ENCODE measurements at places on chromosomes 2 and 18.

DNA sequence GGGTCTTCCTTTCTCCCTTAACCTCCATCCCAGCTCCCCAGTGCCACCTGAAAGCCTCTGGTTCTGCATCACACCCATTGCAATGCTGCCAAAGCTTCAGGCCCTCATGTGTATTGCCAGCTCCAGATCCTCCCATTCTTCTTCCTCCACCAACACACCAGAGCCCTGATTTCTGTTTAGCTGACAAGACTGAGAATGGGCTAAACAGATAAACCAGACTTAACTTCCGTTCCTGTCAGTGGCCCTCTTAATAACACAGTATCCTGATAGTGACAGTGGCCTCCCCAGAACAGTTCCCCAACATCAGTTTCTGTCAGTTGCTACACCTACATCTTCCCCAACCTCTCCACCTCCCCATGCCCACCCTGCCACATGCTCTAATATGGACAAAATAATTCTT lies 31.3 kb upstream of the C1D start:
- no peak for DNase-seq

GRCh38 chr18:35616664-35617423 lies 35.3 kb downstream of the GALNT1 start:
- no peak for DNase-seq

DNA sequence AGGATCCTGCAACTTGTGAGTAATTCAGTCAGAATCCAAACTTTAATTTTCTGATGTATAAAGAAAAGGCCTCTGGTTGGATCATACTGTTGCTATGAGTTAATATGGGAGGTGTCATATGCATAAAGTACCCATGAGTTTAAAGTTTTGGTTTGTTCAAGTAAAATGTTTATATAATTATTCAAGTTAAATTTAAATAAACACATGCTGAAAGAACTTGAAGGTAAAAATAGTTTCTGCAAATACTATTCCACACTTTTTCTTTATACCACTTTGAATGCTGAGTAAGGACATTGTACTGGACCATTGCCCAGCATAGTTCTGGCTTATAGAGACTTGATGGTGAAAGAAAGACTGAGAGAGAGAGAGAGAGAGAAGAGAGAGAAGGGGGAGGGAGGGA lies 30.7 kb downstream of the PKP4 start:
- no peak for DNase-seq

DNA sequence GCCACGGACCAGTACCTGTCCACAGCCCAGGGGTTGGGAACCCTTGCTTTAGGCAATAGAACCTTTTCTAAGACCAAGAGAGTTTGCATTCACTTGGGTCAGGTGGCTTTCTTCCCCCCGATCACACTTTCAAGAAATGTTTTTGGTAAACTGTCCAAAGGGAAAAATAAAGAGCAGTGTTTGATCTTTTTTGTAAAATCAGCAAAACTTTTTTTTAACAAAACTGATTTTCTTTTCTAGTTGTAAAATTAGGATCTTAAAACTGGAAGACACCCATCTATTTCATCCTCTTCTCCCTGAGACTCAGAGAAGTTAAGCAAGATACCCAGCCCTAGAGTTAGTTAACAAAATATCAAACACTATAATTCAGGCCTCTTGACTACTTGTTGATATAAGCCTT lies 6.1 kb upstream of the SESTD1 start:
- DNase-seq = no peak

DNA sequence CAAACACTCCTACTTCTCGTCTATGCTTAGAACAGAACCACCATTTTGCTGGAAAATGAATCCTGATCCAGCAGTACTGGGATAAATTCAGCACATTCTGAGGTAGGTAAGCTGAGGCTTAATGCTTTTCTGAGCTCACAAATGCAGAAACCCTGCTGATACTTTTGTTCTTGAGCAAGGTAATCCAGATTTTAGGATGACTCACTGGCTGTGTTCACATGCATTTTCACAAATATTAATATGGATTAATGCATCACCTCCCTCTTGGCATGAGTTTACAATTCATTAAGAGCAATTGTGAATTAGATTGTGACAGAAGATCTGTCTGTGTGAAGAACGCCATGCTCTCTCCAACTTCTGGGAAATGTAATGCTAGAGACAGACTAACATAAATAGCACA lies 42.2 kb downstream of the RAD51AP2 start:
- no peak for DNase-seq

- DNase-seq = no peak
These were observed 98.0 kb downstream of the ANKRD44 start for GRCh38 chr2:197212344-197213262.

GRCh38 chr2:218393750-218394290 lies 5.8 kb upstream of the CTDSP1 start:
- DNase-seq = no peak

GRCh38 chr2:142714600-142714999 lies 162.9 kb upstream of the KYNU start:
- DNase-seq = no peak

DNA sequence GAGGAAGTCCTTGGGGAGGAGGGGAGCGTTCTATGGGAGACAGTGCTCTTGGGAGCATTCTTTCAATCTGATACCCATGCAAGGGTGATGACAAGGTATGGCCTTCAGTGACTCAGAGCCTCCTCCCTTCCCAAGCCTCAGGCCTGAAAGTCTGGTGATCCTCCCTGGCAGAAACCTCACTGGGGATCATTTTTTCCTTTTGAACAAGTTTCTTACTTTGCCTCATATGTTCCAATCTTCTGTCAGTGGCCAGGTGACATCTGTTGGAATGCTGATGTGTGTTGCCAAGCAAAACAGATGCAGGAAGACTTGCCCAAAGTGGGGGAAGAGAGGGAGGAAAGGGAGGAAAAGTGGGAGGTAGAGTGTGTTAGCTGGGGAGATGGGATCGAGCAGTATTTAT lies 224.8 kb downstream of the NEDD4L start:
- no peak for DNase-seq

DNA sequence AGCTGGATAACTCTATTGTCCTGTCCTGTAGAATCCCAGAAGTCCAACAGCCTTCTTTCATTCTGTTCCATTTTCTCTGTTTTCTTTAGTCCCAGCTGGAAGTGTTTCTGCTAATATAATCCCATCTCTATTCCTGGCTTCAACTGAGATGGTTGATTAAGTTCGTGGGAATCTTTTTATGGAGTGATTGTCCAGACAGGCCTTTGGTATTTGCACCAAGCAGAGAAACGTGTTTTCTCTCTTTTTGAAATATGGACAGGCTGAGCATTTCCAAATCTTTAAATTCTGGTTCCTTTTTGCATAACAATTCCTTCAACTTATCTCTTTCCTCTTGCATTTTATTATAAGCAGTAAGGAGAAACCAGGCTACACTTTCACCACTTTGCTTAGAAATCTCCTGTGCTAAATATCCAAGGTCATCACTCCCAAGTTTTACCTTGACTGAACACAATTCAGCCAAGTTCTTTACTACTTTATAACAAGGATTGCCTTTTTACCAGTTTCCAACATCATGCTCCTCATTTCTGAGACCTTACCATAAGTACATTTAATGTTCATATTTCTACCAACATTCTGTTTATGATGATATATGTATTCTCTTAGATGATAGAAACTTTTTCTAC lies 108.8 kb downstream of the ZFP36L2 start:
- no peak for DNase-seq

GRCh38 chr2:196925051-196925767 lies 1.3 kb downstream of the PGAP1 start:
- no peak for DNase-seq

DNA sequence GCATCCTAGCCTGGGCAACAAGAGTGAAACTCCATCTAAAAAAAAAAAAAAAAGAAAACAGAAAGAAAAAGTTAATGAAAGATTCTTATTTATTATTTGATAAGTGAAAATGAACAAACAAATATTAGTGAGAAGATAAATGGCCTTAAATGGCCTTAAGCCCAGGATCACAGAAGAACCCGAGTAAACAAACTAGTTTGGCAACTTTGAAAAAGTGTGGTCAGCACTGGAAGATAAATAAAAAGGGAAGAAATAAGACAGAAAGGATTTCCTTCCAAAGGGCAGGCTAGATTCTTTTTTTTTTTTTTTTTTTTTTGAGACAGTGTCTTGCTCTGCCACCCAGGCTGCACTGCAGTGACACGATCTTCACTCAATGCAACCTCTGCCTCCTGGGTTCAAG lies 692.4 kb downstream of the CPS1 start:
- no peak for DNase-seq

Measured in hypothalamus (tissue), 51 donors.